ENCODE measurements at places on chromosomes 5 and 9.

DNA sequence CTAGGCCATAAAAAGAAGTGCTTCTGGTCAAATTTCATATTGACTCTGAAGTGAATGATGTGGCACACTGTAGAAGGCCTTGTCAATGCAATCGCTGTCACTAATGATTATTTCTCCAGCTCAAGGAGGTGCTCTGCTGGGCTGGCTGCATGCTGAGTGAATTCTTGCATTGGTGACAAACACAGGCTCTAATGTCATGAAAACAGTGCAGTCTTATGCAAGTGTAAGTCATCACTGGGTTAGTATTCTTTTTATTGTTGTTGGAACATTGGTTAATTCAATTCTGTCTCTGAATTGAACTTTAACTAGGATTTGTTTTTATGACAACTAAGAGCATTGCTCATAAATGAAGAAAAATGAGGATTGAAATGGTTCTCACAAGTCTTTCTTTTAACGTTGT is 57.3 kb upstream of the CD180 start:
- no peak for DNase-seq

DNA sequence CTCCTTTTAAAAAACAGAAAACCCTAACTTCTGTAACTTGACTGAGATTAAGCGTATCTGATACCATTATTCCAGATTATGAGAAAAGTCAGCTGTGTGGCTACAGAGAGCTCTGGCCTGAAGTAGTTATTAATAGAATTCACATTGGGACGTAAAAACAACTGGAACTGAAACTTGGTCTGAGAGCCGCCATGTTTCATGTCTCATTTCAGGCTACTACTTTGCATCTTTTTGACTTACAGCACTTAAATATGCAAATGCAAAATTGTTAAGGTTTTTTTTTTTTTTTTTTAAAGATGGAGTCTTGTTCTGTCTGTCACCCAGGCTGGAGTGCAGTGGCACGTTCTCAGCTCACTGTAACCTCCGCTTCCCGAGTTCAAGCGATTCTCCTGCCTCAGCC is 25.2 kb downstream of the MAP3K1 start:
- no peak for DNase-seq

DNA sequence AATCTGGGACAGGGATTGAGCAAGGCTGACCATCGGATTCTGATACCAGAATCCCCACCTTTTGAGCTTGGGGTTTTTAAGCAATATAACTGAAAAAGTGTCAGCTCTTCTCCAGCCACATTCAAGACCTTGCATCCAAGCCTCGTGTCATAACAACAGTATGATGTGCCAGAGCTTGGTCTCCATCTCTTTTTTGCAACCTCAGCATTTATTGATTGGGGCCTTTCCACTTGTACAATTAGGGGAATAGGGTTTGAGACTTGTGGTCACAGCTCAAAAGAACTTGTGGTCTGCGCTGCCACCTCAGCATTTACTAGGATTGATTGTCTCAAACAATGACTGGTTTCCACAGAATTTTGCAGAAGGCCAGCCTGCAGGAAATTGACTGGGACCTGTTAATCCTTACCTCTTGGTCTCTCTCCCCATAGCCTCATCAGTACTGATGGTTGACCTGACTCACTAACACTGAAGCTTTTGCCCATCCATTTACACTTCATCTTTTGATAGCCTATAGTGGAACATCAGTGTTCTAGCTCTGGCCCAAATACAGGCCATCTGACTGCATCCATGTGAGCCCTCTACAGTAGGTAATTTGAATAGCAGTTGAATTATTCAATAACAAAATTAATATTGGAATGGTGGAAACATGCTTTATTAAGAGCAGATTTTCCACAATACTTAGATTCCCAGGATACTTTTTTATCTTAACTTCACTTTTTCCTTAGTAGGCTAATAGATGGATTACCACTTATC is 381.6 kb upstream of the PRR16 start:
- no peak for DNase-seq

GRCh38 chr9:78354324-78354973 is 57.5 kb downstream of the PSAT1 start:
- no peak for DNase-seq

- DNase-seq: no peak
Observed at GRCh38 chr5:68116868-68117411, 98.6 kb upstream of the PIK3R1 start.

DNA sequence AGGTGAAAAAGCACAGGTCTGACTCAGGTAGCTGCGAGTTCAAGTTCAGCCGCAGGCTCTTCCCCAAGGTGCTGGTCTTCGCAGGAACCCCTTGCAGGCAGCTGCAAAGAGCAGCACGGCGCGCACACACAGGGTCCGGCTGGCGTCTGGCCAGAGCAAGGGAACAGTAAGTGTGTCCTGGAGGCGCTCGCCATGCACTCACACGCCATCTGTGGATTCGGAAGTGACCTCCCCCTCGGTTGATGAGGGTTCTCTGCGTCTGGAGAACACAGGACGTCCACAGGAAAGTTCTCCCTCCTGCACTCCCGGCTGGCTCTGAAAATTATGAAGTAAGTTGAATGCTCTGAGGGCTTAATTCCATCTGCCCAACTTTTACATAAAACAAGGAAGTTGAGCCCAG is 14.0 kb upstream of the EGFL7 start:
- no peak for DNase-seq

DNA sequence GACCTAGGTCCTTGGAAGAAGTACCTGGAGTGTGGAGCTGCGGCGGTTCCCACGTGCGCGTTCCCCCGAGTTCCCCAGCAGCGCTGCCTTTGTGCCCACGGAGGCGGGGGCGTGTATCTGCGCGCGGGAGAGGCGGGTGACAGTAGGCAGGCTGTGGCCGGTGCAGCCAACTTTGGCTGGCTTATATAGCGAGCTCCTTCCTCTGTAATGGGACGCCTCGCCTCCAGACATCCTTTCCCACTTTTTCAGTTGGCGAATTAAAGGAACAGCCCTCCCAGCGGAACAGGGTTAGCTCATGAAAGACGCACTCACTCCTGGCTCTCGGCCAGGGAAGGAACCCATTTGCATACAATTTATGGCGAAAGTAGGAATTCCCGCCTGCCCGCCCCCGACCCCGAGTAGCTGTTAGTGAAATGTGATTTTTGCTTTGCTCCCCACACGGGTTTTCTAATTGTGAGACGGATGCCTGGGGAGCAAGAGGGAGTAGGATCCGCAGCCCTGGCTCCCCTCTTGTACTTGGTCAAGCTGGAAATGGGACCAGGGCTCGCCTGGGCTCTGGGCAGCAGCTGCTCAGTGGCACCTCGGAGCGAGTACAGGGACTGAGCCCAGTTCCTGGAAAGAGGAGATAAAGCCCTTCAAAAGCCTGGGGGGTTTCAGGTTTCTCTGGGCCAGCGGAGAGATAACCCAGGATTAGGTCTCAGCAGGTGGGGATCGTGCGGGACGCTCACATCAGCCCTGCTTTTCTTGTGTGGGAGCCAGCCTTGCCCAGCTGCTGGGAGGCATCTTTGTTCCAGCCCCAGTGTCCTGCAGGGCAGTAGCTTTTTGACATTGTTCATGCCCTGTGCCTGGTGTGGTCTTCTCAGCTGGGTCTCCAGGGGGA is at the start of gene TNC:
TNC (minus strand) TSS at position 159 of the 880 bp plus-strand sequence. CDS start 27,139 bp downstream, outside the sequence.
- DNase-seq: peak; percentile 92
